CD4-positive, alpha-beta T cell treated with Interleukin-12 subunit alpha and Interleukin-12 subunit beta, for 1 hour (primary cell): ENCODE measurements at places on chromosomes 13 and 19.
A peak's percentile ranks its signal among the peaks of the same experiment; 100 is the strongest.

DNA sequence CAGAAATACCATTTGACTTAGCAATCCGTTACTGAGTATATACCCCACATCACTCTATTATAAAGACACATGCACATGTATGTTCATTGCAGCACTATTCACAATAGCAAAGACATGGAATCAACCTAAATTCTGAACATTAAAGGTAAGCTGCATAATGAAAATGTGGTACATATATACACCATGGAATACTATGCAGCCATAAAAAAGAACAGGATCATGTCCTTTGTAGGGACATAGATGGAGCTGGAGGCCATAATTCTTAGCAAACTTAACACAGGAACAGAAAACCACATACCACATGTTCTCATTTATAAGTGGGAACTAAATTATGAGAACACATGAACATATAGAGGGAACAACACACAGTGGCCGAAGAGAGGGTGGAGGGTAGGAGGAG is 85.2 kb downstream of the NDFIP2 start:
- DNase-seq = no peak

GRCh38 chr19:35756377-35757230 is at the start of gene HSPB6:
Gene HSPB6 (minus strand): TSS chr19:35757029. CDS start chr19:35757008, 21 bp downstream.
- DNase-seq = no peak

DNA sequence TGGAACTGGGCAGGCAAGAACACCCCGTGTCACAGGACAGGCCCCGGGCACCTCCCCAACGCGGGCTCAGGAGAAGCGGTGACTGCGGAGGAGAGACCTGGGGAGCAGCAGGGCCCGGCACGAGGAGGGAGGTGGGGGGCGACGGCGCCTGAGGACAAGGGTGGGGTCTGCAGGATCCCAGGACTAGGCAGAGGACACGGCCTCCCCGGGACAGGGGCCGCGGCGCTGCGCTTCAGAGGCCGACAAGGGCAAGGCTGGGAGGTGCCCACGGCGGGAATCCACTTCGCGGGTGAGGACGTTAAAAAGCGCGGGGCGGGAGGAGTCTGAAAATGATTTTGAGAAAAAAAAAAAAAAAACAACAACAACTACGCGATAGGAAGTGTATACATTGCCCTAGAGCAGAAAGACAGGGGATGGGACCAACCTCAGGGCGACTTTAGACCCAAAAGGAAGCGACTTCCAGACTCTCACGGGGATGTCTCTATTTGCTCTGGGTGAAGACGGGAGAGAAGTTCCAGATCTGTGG is 44.9 kb downstream of the ZNF611 start:
- DNase-seq = no peak

- DNase-seq = no peak
Observed at GRCh38 chr13:59086147-59086546, 1077.6 kb downstream of the DIAPH3 start.

- no peak for DNase-seq
Observed at GRCh38 chr19:5157186-5157585, 183.4 kb downstream of the PTPRS start.

GRCh38 chr13:100045355-100045754 is 43.5 kb upstream of the PCCA start:
- DNase-seq = no peak

GRCh38 chr19:16899566-16900075 is 10.8 kb downstream of the F2RL3 start:
- DNase-seq = peak; percentile 33

DNA sequence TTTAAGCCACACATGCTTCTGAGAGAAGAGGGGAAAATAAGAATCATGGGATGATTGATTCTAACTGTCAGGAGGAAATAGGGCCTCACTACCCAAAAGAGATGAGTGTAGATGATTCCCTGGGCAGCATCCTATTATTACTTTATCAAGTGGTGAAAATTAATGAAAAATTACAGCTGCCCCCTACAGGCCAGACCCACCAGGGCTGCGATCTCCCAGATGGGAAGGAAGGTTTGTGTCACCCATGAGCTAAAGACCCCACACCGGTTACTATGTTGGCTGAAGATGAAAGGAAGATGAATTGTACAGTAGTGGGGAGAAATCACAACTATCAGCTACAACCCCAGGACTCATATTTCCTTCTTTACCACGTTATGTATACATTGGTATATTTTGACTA is 49.5 kb downstream of the RFC3 start:
- DNase-seq = no peak

- no peak for DNase-seq
Observed at GRCh38 chr13:110330491-110331011, 23.5 kb downstream of the COL4A2 start.

DNA sequence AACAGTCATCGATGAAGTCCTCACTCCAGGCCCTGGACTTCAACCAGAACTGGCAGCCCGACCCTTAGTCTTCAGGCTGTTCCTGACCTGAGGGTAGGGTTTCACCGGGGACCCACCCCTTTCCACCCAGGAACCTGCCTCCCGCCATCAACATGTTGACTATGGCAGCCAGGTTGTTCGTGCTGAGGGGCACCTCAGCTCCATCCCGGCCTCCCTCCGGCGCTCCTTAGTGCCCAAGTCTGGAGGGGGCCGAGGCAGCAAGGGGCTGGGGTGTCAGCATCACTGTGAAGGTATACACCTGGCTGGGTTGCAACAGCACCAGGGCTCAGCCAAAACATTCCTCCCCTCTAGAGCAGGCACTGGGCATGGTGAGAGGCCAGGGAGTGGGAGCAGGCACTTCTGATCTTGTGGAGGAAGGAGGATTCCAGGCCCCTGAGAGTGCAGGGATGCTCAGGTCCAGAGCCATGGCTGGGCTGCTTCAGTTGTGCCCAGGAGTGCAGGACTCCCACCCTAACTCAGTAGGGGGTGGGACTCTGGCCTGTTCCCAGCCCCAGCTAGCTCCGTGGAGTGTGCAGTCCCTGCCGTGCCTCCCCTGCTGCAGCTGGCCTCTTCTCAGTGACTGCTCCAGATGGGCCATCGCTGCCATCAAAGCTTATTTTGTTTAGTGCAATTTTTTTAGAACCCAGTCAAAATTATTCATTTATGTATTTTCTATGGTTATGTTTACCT is 1445.9 kb downstream of the PCDH9 start:
- DNase-seq = no peak
